ENCODE measurements at places on chromosomes 11 and 22.

GRCh38 chr11:102177126-102177525 lies 66.9 kb downstream of the YAP1 start:
- no peak for DNase-seq

DNA sequence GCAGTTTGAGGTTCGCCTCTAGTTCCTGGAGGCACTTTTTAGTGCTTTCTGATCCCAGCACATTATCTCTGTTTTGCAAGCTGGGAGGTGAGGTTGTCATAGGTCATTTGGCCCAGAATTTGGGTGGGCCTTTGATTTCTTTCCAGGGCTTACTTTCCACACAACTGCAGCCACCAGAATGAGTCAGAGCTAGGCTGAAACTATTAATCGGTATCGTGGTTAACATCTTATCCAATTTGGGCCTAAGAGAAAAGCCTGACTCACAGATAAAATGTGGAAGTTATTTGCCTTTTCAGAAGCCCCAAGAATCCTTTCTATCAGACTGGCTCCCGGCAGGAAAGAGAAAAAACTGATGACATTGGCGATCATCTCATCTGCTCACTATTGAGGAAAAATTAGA lies 166.4 kb downstream of the KIRREL3 start:
- DNase-seq = no peak

DNA sequence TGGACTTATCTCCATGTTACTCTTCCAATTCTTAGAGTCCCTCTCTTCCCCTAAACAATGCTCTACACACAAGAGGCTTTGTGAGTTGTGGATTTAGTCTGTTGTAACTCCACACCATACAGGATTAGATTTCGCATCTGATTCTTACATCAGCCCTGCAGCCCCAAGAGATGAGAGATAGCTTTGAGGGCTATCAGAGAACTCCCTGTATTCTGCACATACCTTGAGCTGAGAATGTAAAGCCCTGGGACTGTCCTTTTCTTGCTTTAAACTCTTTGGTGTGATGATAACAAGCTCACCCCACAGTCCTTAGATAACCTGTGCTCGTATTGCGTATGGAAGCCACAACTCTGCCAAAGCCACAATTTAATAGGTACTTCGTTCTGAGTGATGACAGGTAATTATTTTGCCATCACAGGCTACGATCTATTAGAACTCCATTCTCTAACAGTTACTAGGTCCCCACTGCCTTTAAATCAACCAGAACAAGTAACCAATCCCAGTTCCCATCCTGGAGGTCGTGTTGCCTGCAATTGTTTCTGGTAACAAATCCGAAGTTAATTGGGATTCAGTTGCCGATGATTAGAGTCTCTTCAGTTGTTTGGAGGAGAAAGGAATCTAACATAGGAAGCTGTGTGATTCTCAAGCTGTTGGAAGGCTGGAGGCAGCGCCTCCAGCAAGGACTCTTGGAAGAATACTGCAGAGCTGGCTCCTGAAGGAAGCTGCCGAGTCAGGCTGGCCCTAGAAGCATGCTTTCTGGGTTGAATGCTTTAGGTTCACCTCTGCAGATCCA lies 1.3 kb upstream of the PARVG start:
- DNase-seq = no peak

DNA sequence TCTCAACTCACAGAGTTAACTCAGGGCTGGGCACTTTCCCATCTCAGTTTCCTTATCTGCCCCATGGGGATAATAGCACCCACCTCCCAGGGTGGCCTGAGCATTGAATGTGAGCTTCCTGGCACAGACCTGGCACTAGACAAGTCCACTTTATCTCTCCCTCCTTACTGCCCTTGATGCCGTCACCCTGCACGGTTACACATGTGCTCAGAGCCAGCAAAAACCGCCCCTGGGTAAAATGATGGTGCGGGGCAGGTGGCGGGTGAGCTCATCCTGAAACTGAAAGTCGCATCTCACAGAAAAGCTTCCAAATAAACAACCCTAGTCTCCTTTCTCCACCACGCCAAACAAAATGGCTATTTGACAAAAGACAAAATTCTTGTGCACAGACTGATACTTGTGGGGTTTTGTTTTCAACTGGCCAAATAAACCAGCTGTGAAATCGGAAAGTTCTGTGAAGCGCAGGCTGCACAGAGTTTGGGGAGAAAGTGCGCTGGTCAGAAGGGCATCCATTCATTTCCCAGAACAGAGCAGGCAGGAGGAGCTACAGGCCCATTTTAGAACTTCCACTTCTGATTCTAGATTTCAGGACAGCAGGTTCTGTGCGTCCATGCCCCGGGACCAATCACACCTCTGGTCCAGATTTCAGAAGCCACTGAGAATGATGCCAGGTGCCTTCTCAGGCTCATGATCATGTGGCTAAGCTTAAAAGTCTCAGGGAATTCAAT lies 138.1 kb downstream of the SHANK2 start:
- DNase-seq = no peak

GRCh38 chr11:114089748-114090147 lies 30.2 kb downstream of the ZBTB16 start:
- DNase-seq = no peak

- DNase-seq = no peak
These were observed 763.2 kb upstream of the TENM4 start for GRCh38 chr11:80204021-80204420.

- DNase-seq = no peak
These were observed 10.0 kb upstream of the CD5 start for GRCh38 chr11:61092280-61092766.

DNA sequence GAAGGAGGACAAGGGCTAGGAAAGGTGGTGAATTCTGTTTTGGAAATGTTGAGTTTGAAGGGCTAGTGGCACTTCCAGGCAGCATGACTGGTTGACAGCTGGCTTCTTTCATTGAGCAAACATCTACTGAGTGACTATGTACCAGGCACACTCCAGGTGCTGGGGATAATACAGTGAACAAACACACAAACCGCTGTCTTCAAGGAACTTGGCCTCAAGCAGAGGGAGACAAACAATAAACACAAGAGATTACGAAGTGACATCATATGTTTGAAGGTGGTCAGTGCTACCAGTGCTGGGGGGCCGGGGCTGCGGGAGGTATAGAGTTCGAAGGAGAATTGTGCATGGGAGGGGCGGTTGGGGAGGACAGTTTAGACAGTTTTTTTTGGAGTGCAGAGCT lies 197.0 kb upstream of the SORL1-AS1 start:
- no peak for DNase-seq

GRCh38 chr11:115996125-115996807 lies 492.1 kb upstream of the CADM1 start:
- no peak for DNase-seq

DNA sequence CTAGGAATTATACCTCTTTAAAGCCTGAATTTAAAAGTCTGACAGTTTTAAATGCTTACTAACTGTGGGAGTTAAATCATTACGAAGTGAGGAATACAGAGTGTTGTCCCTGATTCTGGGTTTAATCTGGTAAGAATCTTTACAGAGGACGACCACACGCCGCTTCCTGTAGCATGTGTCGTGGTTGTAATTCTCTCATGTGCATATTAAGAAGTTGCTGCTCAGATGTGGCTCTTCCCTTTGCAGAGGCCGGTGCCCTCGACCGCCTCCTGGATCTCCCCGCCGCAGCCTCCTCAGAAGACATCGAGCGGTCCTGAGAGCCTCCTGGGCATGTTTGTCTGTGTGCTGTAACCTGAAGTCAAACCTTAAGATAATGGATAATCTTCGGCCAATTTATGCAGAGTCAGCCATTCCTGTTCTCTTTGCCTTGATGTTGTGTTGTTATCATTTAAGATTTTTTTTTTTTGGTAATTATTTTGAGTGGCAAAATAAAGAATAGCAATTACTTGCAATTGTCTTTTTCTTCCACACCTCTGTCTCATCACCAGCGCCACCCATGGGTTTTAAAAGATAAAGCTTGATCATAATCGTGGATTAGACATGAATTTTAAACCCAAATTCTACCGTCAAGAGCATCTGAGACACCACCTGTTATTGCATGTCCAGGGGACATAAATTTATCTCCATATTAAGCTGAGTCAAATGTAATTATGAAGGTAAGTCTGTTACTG lies 6.5 kb downstream of the GAL start:
- DNase-seq = no peak

DNA sequence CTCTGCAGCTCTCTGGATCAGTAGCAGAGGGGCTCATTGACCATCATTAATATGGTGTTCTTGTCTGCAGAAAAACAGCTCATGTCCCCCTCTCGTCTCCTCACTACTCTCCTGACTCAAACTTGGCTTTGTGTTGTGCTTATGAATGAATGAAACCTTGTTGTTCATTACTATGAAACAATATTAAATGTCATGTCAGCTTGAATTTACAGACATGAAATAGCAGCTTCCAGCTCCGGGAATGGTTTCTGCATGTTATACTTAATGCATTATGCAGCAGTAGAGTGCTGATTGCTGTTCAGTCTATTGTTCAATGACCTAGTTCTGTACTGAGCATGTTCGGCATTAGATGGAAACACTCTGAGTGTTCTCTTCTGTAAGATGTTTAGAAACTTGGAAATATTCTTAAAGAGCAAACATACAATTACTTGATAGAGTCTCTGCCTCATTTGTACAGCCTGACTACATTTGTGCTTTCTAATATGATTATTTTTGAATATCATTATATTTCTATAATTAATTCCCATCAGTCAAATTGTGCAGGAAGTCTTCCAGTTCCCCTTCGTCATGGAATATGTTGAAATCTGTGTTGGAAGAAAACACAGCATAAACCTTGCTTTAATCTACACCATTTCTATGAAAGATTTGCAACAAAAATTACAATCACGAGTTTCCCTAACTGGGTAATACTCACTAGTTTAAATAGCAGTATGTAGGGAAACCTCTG lies 340.4 kb downstream of the SOX6 start:
- no peak for DNase-seq

DNA sequence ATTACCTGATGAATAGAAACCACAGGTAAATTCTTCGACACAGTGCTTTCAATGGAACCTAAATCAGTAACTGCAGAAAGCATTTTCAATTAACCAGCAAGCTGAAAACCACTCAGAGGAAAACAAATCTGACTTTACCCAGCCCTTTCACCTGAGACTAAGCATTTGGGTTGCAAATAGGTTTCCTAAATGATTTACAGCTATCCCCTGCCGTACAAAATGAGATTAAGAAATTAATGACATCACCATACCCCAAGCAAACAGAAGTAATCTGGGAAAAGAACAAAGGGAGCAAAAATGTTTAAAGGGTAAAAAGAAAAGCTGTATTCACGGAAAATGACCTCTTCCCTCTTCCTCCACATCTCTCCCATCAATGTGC lies 584 bp downstream of the NOX4 start:
- DNase-seq = no peak

GRCh38 chr11:8209208-8209807 lies 40.5 kb upstream of the RIC3 start:
- DNase-seq = no peak

DNA sequence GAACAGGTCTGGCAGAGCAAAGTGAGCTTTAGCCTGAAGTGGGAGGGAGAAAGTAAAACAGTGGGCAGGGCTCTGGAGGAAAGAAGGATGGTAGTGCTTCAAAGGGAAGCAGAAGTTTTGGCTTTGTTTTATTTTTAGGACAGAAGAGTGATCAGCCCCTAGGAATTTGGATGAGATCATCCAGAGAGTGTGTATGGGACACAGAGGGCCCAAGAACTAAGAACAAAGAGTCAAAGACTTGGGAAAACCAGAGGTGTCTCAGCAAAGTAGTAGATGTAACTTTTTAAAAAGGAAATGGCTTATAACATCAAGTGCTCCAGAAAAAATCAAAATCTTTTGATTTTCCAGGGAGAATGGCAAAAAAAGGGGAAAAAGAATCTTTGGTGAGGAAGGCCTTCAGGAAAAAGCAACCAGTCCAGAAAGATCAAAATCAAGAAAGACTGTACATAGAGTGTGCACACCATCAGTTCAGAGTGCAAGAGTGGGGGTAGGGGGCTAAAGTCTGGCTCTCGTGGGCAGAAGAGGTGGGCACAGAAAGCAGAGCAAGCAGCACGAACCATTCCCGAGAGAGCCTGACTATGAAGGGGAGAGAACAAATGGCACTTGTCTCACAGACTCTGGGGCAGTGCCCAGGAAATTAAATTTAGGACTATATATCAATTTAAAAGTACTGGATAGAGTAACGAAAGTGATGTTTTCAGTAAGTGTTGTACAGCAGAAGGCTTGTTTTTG lies 30.0 kb downstream of the MAPK1 start:
- no peak for DNase-seq

DNA sequence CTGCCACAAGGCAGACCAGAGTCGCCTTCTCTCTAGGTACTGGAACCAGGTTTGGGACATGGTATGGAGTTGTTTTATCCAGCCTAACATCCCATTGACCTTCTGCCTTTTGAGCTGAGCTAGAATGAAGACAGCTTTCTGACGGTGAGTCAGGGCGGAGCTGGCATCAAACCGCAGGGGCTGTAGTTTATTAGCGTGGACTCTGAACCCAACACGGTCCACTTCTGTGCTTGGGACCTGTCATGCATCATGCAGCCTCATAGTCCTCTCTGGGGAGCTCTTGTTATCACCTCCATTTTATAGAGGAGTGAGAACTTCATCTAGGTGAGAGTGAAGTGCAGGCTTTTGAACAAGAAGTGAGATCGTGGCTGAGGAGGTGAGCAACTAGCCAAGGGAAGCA lies 8.3 kb downstream of the GAL3ST1 start:
- DNase-seq = no peak

DNA sequence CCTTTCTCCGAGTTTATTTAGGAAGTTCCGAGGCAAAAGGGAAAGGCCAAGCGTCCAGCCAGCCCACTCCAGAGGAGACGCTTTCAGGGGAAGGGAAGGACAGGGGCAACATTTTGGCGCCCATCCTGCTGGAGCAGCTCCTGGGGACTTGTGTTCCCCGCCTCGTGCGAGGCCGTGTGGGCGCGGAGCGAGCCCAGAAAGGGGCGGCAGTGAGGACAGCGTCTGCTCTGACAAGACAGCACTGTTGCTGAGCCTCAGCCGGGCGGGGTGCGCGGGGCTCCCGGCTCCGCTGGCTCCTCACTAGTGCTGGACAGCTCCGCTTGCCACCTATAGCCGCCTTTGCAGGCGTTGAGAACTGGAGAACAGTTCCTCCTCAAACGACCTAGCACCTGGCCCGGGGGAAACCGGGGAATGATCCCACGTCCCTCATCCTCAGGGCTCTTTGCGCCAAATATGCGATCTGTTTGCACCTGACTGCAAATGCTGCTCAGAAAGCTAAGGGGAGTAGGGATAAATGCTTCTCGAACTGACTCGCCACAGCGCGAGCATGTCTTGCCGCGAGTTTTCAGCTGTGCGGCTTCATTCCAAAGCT lies 722 bp upstream of the GUCY1A2 start:
- DNase-seq = peak; percentile 86
